ENCODE measurements at places on chromosomes 13 and 19. TPM values are rescaled to one million over a fixed set of nuclear protein-coding genes. Genes with fewer than 3 reads are reported as not detected.

Gene ZNF320
- polyA plus RNA-seq: 3.7 TPM

Gene ZNF136
- polyA plus RNA-seq: 1.8 TPM

Gene CEACAM6
- polyA plus RNA-seq: 0.03 TPM

Gene DAND5
- polyA plus RNA-seq: not detected

Gene KL
- polyA plus RNA-seq: 0.52 TPM

Gene TEX29
- polyA plus RNA-seq: 0.38 TPM
